MM.1S (cell line): ENCODE measurements at places on chromosomes 3 and 15.

DNA sequence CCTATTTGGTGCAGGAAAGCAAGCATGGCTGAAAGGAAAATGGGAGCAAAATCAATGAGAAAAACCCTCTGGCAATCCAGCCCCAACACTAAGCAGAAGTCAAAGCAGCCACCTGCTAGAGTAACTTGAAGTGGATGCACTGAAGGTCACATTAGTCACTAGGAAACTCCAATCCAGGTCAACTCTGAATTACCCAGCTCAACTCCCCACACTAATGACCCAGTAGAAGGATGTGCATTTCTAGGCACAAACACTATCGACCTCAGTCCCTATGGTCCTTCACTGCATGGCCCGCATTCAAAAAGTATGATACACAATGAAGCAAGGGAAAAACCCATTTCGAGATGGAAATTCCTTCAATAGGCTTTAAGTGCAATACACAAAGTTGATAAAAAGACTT lies 80.6 kb downstream of the RAD18 start:
- no peak for DNase-seq

DNA sequence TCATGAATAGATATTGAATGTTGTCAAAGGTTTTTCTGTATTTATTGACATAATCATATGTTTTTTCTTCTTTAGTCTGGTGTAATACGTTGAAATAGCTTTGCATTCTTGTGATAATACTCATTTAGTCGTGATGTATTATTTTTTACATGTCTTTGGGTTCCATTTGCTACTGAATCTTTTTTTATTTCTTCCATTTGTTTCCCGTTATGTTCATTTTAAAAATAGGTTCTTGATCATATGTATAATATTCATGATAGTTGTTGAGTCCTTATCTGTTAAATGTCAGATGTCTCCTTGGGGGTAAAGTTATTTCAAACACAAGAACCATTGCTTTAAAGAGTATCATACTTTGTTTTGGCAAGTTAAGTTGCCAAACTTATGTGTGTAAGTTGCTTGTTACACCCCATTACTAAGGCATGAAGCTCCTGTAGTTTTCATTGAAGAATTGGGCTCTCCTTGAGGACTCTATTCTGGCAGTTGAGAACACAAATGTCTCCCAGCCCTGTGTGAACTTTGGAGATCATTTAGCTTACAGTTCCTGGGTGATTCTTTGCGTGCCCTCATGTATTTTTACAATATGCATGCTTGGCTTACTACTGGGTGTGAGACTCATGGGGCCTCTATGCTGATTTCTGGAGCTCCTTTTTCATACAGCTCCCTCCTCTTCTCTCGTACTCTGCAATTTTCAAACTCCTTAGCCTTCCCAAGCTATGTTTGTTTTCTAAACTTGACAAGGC lies 8.3 kb downstream of the AKAP13 start:
- DNase-seq = no peak

GRCh38 chr3:129976286-129976685 lies 1.8 kb downstream of the TRH start:
- no peak for DNase-seq

DNA sequence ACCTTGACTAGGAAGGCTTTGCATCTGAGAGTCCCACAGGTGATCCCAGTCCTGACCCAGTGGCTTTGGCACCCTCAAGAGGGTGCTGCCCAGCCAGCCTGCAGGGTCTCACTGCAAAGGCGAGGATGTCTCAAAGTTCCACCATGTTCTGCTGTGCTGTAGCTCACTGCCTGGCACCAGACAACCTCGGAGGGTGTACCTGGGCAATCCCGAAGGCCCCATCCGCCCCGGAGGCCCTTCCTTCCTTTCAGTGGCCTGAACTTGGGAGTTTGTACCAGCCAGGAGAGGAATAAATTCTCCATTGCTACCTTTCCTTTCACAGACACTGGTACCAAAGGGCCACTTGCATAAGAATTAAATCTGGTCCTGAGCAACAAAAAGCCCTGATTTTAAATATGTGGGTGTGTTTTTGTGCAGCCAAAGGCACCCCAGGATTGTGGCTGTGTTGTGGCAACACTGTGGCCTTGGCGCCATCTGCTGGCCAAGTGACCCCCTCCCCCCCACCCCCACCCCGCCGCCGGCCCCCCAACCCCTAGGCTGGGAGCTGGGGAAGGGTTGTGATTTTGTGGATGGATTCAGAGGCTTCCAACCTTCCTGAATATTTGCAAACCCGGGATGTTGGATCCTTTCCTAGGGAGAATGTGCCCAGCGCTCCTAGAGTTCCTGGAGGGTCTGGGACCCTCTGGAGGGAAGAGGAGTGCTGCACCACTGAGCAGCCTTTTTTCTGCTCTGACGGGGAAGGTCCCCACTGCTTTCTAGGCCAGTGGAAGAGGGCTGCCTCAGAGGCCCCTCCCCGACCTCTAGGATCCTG lies 9.7 kb upstream of the PTPN23 start:
- peak; percentile 10 for DNase-seq

GRCh38 chr3:12288182-12289129 lies at the start of gene PPARG:
PPARG (plus strand) TSS chr3:12289070; CDS start chr3:12379712, 90,642 bp downstream.
- DNase-seq = no peak

DNA sequence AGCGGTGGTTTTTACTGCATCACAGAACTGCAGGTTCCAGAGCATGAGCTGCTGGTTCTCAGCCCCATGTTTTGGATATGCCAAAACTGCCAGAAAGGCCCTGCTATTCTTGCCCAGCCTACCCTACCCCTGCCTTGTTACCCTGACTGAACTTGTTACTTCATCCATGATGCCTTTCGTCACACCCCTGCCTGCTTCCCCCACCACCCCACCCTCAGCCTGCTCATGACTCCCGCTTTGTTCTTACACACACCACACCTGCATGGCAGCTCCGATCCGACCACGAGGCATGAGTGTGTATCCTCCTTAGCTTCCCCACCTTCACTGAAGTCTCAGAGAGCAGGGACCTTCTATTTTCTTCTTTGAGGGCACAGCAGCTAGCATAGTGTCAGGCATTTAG lies 5.1 kb upstream of the TM4SF1 start:
- no peak for DNase-seq

DNA sequence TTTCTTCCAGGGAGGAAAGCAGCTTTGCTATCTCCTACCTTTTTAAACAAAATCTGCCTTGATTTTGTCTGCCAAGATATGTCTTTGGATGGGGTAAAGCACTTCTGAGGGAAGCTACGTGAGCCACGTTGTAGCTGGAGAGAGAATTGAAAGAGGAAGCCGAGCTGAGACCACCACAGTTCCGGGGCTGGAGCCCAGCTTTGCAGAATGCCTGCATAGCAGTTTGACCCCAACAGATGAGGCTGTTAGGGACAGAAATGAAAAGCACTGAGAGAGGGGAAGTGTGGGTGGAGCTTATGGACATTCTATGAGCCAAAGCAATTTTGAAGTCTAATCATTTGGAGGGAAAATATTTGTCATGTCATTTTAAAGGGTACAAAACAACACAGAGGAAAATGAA lies 45.4 kb downstream of the LIPC start:
- no peak for DNase-seq

GRCh38 chr3:171374661-171375285 lies 85.4 kb downstream of the TNIK start:
- DNase-seq = no peak

- no peak for DNase-seq
Observed at GRCh38 chr15:44163370-44163769, 31.7 kb downstream of the FRMD5 start.
